ENCODE measurements at places on chromosomes 5 and 9.

DNA sequence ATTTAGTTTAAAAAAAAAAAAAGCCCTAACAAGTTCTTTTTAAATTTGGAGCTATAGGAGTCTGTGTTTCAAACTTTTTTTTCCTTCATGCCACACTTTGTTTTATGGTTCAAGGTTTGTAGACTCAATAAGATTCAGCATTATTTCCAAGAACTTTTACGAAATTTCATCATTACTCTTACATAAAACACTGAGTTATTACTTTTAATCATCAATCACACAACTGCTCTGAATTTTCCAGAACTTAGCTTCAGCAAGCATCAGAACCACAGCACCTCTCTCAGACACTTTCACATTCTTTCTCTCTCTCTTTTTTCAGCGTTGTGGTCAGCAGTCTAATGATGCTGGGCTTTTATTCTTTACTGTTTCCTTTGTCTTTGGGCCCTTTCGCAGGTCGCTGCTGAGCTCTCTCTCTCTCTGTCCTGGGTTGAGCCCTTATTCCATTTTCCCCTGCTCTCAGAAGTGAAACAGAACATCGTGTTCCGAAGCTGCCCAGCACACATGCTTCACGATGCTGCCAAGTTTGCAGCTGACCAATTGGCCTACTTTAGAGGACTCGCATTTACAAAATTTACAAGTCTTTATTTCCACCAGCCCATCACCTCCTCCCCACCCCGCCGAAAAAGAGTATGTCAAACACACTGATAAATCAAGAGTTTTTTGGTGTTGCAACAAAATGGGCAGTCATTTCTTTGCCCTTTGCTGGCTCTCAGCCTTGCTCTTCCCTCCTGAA lies 44.6 kb upstream of the PIK3R1 start:
- no peak for DNase-seq

DNA sequence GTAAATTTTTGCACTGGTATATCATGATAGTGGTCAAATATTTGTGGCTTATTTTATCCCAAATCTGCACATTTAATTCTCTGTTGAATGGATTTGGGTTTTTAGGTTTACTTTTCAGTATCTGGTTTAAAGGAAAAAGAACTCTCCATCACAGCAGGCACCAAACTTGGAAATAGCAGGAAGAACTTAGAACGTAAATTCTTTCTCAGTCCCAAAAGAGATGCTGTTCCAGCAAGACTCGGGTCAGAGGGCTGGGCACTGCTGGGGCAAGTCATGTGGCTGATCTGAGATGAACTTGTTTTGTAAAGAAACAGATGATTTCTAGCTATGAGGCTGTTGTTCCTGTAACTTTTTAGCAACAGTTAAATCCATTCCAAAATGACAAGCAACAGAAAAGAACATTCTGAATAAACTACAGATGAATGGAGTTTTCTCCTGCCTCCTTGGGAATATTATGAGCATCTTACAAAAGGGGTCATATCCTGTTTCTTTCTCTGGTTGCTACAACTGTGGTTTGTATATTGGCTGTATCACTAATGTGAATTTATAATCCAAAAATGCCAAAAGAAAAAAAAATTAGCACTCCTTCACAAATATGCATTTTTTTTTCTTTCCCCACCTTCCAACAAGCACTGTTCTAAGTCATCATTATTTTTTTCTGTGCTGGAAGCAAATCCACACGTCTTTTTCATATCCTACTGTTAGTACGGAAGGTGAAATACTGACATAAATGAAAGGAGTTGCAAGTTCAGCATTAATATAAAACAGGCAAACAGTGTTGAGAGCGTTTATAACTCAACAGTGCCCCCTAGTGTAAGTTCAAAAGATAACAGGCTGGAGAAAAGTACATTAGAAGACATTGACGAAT lies 31.1 kb downstream of the OR2K2 start:
- DNase-seq, result peak; percentile 30

DNA sequence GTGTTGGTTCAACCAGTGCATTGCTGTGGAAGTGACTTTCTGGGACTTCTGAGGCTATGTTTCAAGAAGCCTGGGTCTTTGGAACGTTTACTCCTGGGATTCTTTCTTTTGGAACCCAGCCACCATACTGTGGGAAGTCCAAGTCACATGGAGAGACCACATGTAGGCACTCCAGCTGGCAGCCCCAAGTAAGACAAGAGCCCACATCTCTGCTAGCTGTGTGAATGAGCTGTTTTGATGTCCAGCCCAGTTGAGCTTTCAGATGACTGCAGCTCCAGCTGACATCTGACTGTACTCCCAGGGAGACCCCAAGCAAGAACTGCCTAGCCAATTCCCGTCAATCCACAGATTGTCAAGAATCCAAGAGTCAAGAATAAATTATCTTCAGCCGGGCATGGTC lies 60.1 kb upstream of the SPATA31D4 start:
- no peak for DNase-seq

- DNase-seq, result no peak
Measured at GRCh38 chr5:144333336-144333920, 162.8 kb downstream of the KCTD16 start.

DNA sequence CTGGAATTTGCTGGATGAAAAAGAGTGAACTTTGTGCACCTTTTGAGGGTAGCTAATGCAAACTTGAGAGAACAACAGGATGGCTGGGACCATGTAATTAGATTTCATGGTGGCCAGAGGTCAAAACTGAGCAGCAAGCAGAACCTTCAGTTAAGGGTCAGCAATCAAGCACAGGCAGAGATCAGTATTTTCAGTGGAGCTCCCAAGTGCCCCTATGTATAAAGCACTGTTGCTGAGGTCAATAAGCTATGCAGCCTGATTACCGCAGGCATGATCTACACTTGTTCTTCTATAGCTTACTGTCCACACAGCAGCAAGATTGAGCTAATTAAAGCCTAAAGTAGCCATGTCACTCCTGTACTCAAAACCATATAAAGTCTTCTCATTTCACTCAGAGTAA lies 62.1 kb upstream of the TMC1 start:
- no peak for DNase-seq

DNA sequence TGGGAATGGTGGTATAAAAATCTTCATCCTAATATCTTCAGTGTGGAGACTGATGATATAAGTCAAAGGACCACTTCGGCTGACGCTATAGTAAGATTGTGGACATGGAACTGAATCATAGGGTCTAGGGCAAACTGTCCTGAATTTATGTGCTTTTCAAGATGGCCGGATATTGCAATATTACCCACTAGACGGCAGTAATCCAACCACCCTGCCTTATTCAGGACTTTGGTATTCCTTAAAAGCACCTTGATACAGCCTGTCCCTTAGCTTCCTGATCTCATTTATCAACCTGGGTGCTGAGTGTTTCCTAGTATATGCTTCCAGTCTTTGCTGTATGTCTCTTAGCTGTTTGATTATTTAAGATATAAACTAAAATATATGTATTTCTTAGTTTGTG lies 71.2 kb upstream of the COX7C start:
- no peak for DNase-seq

DNA sequence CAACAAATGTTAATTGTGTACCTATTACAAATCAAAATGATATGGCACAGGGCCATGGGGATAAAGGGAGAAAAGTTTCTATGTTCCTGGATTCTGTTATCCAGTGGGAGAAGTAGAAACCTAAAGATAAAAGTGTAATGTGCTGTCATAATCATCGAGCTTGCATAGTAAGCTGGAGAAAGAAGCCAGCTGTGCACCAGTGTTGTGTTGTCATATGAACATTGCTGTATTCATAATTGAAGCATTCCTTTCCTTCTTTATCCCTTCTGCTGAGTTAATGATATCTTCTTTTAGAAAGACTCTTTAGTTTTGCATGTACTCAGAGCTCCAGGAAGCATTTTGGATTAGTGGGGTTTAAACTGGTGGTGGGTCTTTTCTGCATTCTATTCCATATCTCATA lies 39.5 kb downstream of the NTRK2 start:
- DNase-seq, result no peak

GRCh38 chr9:11045589-11045988 lies 432.8 kb upstream of the PTPRD start:
- DNase-seq, result no peak

- DNase-seq, result no peak
Measured at GRCh38 chr9:83754383-83754977, 46.7 kb upstream of the UBQLN1 start.

All from urothelium cell line (cell line).